NCI-H1694 (cell line): ENCODE measurements at places on chromosomes 12 and 14.

- no peak for DNase-seq
Measured at GRCh38 chr14:99025418-99025817, 246.6 kb downstream of the BCL11B start.

DNA sequence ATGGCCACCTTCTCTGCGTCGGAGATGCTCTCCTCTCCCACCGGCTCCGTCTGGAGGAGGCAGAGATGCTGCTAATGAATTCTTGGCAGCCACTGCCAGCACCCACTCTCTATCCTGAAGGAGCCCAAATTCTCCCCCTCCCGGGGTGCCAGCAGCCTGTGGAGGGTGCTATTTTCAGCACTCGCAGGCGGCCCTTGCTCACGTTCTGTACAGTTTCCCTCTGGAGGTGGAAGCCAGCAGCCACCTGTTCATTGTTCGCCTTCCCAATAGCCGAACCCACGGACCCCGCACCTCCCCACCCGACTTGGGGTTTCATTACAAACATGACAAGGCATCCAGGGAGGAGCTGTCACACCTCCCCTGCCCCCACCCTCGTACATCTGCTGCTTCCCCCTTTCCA, 27.8 kb downstream of the SNRNP35 start:
- DNase-seq, result no peak

DNA sequence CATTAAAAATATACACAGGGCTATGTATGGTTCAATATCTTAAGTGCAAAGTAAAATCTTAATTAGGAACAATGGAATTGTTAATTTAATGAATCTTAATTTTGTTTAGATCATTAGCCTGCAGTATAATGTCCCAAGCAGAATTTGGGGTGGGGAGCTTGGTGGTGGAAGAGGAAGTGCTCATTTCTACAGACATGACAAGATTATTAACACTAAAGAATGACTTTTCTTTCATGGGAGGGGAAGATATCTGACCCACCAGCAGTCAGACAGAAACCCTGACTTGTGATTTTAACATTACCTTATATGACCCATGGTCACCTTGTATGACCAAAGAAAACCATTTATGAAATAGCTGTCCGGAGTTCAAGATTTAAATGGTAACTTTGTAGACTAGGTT, 41.3 kb upstream of the HIF1A start:
- no peak for DNase-seq

GRCh38 chr12:79873201-79873600, 61.7 kb downstream of the PPP1R12A start:
- no peak for DNase-seq

- DNase-seq, result no peak
Measured at GRCh38 chr12:67410246-67410645, 141.1 kb downstream of the CAND1 start.

DNA sequence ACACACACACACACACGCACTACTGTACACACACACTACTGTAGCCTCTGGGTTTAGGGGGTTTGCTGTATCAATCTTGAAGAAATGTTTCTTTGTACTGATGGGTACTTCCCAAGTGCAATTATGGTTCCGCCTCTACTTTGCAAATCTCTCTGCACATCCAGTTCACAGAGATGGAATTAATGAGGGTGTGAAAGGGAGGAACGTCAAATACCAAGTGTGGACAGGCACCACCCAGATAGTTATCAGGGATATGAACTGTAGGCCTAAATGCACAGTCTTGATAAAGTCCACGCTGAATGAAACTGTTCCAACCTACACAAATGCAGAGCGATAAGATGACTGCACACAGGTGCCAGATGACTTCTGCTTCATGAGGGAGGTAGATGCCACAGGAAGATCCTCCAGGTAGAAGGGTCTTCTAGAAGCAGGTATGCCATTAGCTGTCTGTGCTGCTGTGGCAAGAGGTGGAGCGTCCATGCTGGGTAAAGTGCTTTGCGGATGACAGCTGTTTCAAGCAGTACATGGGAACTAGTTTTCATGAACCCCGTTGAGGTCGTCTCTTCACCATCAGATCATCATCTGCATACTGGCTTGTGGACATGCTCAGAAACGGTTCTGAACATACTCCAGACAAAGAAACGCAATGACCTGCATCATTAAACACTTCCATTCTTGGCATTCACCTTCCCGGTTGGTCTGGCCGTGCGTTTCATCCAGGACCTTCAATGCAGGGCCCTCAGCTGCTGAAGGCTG, 314.3 kb upstream of the RTL1 start:
- DNase-seq, result no peak

DNA sequence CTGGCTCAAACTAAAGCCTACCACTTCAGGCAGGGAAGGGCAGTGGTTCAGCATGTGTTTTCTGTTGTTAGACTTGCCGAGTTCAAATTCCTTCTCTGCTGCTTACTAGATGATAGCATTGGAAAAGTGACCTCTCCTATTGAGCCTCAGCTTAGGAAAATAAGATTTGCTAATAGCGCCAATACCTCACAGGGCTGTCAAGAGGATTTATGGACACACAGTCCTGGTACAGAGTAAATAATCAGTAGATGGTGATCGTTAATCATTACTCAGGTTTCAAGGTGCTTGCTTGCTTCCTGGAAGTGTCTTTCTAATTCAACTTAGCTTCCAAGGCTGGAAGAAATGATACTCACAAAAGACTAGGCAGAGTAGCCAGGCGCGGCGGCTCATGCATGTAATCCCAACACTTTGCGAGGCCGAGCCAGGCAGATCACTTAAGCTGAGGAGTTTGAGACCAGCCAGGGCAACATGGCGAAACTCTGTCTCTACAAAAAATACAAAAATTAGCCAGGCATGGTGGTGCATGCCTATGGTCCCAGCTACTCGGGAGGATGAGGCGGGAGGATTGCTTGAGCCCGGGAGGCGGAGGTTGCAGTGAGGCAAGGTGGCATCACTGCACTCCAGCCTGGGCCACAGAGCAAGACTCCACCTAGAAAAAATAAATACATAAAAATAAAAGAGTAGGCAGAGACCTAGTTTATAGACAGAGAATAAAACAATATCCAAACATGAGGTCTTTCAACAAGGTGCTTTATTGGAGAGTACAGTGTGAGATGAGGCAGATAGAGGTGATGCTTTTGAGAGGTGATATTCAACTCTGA, 6.0 kb downstream of the PLA2G1B start:
- no peak for DNase-seq

DNA sequence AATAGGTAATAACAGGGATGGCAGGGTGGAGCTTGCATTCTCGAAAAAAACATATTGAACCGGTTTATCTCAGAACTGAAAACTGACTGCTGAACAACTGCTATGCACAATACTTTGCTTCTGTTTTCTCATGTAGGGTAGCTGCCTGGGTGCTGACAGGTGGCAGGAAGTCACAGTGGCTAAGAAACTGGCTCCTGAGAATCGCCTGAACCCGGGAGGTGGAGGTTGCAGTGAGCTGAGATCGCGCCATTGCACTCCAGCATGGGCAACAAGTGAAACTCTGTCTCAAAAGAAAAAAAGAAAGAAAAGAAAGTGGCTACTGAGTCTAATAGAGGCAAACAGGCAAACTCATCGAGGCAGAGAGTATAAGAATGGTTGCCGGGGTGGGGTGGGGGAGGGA, 113.1 kb downstream of the CCDC60 start:
- no peak for DNase-seq

GRCh38 chr12:69903548-69903947, 78.5 kb downstream of the MYRFL start:
- DNase-seq, result no peak

GRCh38 chr12:109959411-109960093, 36.6 kb downstream of the GIT2 start:
- no peak for DNase-seq

DNA sequence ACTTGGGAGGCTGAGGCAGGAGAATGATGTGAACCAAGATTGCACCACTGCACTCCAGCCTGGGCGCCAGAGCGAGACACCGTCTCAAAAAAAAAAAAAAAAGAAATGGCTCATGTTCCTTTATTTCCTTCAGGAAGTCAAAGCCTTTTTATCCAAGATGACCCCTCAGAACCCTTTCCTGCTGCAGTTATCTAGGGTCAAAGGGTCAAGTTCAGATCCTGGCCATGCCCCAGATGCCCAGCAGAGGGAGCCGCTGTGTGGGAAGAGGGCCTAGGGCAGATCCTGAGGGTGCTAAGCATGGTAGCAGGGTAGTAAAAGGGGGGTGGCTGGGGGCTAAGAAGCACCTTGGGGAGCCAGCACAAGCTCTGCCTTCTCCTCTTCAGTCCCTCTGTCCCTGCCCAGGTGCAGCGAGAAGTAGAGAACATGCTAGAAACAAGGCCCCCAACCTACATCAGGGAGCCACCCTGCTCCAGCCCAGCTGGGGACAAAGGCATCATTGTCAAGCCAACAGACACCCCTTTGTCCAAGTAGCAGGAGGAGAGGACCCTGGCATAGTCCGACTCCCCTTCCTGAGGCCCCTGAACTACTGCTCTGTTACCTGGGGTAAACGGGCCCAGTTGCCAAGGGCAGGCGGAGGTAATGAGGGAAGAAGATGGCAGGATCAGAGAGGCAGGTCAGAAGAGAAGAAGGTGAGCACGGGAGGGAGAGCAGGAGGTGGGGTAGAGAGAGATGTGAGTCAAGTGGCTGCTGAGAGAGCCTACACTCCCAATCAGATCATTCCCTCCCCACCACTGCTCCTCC, 6.5 kb downstream of the NFE2 start:
- DNase-seq, result no peak

DNA sequence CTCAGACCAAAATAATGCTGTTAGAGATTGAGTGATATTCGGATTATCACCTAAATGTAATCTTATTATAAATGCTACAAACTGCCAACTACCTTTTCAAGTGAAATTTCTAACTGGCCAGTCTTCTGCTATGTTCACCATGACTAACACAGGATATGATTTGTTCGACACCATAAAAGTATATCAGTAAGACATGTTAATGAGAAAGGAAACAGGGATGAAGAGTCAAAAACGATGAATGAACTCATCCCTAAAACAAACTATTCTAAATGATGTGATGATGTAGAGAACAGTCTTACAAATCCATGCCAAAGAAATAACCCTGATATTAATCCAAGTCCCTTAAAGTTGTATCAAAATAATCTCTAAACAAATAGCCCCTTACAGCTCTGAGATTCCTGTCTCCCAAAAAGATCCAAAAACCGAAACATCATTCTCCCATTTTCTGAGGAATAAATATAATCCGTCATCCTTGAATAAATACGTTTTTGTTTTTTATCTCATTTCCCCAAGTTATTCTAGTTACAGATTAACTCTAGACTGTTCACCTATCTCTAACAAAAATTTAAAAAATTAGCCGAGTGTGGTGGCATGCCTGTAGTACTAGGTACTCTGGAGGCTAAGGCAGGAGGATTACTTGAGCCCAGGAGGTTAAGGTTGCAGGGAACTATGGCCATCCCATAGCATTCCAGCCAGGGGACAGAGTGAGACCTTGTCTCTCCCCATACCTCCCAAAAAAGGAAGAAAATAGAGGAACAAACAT, 9.1 kb downstream of the SCAF11 start:
- no peak for DNase-seq

DNA sequence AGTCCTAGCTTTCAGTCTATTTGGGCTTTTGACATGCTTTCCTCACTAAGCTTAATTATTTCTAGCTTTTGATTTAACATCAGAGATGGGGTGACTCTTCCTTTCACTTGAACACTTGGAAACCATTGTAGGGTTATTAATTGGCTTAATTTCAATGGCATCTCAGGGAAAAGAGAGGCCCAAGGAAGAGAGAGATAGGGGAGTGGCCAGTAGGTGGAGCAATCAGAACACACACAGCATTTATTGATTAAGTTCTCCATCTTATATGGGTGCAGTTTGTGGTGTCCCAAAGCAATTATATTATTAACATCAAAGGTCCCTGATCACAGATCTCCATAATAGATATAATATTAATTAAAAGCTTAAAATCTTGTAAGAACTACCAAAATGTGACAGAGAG, 1466.1 kb upstream of the SEL1L start:
- DNase-seq, result no peak

DNA sequence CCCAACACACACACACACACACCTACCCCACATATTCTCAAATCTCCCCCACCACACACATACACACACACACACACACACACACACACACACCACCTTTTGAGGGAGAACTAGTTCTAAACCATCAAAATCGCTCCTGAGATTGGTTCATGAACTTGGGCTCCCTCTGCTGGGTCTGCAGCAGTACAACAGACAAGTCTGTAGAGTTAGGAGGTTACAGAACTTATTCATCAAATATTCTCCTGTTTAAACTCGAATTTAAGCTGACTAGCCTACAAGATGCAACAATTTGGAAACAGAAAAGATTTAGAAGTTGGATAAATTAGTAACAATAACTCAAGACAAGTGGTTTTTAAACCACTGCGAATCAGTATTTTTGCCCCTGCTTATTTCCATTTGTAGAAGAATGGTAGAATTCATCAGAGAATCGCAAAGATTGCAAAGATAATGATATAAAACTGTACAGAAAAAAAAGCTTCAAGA, 136.4 kb upstream of the USP15 start:
- DNase-seq, result no peak

GRCh38 chr14:68486809-68487208, 306.1 kb downstream of the ZFP36L1 start:
- DNase-seq, result no peak

GRCh38 chr14:50003213-50004021, 110.5 kb downstream of the ARF6 start:
- DNase-seq, result no peak

GRCh38 chr14:23259426-23259825, 21.7 kb downstream of the RNF212B start:
- DNase-seq, result no peak

DNA sequence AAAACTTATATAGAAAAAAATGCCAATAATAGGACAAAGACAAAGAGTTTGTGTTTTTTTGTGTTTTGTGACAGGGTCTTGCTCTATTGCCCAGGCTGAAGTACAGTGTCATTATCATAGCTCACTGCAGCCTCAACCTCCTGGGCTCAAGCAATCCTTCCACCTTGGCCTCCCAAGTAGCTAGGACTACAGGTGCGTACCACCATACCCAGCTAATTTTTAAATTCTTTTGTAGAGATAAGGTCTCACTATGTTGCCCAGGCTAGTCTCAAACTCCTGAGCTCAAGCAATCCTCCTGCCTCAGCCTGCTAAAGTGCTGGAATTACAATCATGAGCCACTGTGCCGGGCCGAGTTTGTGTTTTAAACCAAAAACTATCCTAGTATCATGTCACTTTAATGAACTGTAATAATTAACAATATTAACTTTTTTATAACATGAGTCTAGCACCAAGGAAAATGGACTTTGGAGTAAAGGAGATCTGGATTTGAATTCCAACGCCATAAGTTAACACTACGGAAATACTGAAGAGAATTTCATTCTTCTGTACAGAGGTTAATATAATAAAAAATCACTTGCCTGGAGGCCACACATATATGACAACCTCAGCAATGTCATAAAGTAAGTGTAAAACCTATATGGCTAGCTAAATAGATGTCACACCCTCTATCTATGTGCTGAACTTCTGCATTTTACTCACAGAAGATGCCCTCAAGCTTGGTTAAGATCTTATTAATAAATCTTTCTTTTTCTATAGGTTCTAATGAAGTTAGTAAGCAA, 53.2 kb downstream of the EPS8 start:
- DNase-seq, result no peak

DNA sequence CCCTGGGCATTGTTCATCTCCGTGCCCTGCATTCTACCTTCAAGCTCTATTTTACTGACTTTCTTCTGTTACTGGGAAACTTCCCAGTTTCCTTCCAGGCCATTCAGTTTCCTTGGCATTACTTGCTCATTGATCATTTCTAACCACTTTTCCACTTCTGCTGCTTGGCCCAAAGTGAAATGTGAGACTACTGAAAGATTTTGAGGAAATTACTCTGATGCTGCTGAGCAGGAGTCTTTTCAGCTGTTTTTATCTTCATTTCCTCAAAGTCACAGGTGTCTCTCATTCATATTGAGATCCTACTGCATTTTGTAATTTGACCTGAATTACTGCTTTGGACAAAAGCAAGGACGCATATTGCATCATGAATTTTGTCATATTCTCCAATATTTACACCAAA, 26.4 kb upstream of the DBX2 start:
- no peak for DNase-seq
